ENCODE measurements at places on chromosomes 1 and 21.

DNA sequence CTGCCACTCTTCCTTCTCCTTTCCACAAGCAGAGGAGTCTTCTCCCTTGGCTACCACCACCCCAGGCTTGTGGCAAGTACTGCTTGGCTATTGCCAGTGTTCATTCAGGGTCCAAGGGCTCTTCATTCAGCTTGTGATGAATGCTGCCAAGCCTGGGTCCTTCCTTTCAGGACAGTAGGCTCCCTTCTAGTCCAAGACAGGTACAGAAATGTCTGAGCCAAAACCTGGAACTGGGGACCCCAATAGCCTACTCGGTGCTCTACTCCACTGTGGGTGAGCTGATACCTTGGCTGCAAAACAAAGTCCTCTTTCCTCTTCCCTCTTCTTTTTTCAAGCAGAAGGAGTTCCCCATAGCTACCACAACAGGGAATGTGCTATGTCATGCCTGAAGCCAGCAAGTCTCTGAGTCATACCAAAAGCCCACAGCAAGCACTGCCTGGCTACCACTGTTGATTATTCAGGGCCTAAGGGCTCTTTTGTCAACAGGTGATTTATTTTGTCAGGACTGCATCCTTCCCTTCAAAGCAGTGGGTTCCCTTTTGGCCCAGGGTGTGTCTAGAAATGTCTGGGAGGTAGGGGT lies 268.9 kb downstream of the HHAT start:
- no peak for DNase-seq

DNA sequence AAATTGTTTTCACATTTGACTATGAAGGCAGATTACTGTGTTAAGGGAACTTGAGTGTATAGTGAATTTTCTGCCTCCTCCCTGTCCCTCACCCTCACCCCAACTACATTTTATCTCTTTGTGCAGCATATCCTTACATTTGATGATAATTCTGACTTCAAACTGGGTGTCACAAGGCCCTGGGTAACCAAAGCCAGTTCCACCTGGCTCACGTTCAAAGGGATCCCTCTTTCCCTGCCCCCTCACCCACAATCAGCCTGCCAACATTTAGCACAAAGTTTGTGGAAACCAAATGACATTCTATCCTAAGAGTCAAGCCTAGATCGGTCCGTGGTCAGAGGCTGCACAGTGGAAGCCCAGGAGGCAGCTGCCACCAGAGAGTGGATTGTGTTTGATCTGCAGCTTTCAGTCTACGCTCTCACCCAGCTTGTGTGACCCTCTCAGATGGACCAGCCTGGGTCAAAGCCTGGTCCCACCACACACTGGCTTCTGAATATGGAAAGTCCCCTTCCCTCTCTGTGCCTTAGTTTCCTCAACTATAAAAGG lies 10.3 kb downstream of the KIAA0040 start:
- DNase-seq = no peak

GRCh38 chr1:224052772-224053171 lies 61.1 kb upstream of the FBXO28 start:
- DNase-seq = no peak

DNA sequence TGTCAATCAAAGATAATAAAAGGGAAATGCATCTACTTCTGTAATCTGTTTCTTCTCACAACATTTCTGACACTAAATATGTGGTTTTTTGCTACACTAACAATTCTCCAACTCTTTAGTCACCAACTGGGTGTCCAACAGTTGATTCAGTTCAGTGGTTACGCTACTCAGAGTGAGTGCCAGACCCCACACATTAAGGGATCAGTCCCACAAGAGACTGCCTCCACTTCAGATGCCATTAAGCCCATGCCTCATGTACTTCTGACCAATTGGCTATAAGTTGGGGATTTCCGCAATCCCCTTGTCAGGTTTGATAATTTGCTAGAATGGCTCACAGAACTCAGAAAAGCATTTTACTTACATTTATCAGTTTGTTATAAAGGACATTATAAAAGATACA lies 28.4 kb downstream of the RNF2 start:
- DNase-seq = no peak
